ENCODE measurements at places on chromosomes 6 and 20.

DNA sequence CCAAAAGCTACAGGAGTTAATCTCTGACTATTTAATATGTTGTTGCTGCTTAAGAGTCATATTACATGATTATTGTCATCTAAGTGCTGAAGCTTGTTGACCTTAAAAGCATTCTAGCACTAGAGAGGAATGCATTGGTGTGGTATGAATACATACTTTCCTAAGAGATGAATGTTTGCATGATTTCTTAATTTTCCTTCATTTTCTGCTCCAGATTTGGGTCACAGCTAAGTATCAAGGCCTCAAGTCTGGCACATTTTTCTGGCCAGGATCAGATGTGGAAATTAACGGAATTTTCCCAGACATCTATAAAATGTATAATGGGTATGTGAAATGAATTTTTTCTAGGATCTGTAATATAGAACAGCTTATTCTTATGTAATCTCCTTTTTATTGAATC lies 53.6 kb downstream of the ENPP1 start:
- peak; percentile 68 for DNase-seq

DNA sequence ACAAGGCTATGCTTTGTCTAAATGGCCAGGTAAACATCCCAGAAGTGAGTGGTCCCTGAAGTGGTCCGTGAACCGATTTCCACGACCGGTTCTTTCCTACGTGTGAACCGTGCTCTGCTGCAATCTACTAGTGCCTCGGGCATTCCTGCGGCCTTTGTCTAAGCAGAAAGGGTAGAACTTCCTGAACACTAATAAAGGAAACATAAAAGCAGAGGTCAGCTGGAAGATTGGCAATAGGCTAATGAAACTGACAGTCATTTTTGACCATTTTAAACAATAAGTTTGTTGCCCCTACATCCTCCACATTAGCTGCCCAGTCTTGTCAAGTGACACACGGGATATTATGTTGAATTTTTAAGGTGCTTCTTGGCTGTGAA lies 410.0 kb downstream of the PLCB1 start:
- DNase-seq = no peak

DNA sequence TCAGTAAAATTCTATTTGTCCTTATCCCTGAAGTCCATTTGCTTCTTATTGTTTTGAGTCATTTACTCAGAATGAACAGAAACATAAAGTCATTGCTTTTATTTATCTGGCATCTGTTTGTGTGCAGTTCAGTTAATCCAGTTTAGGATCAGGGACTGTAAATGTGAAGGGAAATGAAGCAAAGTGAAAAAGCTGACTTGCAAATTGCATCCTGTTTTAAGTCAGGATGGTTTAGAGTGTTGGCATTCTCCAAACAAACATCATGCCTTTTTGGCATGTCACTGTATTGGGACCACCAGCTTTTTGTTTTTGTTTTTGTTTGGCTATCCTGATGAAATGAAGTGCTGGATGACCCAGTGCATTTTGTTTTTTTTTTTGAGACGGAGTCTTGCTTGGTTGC lies 100.2 kb upstream of the CLDN20 start:
- DNase-seq = no peak

DNA sequence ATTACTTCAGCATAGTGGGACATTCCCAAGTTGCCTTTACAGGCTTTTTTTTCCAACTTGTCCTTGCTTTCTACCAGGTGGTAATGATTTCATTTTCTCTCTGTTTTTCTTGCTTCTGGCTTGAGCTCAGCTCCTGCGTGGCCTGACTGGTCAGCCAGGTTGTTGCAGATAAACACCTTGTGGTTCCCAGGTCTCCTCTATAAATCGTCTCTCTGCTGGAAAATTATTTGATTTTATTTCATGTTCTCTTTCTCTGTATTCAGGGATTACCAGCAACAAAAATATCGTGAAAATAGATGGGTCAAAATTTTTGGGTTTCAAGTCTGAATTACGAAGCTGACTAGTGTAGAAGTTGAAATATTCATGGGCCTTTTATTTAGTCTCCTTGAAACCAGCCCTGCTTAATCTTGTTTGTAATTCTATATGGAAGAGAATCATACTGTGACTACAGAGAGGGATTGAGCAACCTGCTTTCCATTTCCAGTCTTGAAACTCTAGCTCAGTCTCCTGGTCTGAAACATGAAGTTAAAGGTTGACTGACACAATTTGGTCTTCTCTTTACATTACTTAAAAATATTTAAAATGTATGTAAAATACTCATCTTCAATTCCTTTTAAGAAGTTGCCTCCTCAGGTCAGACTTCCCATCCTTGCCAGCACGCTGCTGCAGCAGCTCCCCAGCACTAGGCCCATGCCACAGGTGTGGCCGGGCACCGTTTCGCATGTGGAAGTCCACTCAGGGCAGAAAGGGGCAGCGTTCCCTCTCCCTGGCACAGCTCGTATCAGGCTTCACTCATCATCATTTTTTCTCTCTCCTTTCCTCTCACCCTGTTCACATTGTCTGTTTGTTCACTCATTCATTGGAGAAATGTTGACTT lies 7.1 kb downstream of the DUSP22 start:
- DNase-seq = no peak

Data from GM23248 (cell line).